ENCODE measurements at places on chromosomes 6 and 20.

DNA sequence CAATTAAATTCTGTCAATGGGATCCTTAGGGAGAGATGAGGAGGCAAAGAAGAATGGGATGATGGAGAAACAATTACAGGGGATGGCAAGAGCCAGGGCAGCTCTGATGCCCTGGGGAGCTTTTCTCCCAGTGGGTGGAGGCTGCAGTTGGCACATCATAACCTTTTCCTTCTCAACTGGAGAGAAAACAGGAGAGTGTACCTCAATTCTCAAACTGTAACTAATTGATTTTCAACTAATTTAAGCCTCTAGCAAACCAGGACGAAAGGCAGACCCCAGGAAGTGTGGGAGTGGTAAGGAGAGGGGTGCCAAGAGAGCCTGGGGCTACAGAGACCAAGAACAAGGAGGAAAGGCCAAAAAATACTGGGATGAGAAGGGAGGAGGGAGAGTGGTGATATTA, 5.7 kb downstream of the BMP5 start:
- peak; percentile 43 for DNase-seq

DNA sequence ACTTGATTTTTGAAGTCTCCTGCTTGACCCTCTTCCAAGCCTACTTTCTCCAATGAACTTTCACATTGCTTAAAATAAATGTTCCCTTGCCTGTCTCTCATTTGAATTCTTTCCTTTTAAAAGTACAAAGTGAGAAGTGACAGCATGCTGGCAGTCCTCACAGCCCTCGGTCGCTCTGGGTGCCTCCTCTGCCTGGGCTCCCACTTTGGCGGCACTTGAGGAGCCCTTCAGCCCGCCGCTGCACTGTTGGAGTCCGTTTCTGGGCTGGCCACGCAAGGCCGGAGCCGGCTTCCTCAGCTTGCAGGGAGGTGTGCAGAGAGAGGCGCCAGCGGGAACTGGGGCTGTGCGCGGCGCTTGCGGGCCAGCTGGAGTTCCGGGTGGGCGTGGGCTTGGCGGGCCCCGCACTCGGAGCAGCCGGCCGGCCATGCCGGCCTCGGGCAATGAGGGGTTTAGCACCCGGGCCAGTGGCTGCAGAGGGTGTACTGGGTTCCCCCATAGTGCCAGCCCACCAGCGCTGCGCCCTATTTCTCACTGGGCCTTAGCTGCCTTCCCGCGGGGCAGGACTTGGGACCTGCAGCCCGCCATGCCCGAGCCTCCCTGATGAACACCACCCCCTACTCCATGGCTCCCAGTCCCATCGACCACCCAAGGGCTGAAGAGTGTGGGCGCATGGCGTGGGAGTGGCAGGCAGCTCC, 31.9 kb downstream of the SERPINB6 start:
- no peak for DNase-seq

GRCh38 chr6:39902136-39902535, 32.1 kb downstream of the MOCS1 start:
- DNase-seq, result no peak

- DNase-seq, result peak; percentile 44
Measured at GRCh38 chr6:27836141-27836782, 75.9 kb downstream of the OR2B2 start.

DNA sequence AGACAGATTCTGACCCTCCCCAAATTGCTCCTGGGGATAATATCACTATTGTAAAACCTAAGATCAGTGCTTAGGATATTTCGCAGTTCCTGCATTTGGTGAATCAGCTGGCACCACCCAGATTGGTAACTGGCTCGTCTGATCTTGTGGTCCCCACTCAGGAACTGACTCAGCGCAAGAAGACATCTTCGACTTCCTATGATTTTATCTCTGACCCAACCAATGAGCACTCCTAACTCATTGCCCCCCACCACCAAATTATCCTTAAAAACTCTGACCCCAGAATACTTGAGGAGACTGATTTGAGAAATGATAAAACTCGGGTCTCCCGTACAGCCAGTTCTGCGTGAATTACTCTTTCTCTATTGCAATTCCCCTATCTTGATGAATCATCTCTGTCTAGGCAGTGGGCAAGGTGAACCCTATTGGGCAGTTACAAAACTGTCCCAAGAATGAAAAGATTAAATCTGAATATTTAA, 55.7 kb upstream of the PRND start:
- DNase-seq, result no peak

DNA sequence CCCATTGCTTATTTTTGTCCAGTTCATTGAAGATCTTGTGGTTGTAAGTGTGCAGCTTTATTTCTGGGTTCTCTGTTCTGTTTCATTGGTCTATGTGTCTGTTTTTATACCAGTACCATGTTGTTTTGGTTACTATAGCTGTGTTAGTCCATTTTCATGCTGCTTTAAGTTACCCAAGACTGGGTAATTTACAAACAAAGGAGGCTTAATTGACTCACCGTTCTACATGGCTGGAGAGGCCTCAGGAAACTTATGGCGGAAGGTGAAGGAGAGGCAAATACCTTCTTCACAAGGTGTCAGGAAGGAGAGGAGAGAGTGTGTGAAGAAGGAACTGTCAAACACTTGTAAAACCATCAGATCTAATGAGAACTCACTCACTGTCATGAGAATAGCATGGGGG, 29.9 kb upstream of the FERMT1 start:
- no peak for DNase-seq

DNA sequence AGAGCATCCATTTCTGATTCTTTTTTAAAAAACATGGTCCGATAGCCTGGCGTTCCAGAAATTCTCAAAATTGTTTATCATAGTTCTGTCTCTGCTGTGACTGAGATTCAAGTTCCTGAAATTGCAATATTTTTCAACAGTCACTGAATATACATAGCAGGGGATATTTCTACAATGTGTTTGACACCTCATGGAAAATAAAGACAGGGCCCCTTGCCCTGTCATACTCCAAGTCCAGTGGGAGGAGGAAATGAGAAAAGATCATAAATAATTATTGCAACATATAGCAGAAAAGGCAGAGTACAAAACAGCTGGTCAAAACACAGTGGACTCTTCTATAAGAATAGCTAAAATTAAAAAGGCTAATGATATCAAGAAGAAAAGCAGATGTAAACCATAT, 234.8 kb upstream of the SPTLC3 start:
- DNase-seq, result no peak

DNA sequence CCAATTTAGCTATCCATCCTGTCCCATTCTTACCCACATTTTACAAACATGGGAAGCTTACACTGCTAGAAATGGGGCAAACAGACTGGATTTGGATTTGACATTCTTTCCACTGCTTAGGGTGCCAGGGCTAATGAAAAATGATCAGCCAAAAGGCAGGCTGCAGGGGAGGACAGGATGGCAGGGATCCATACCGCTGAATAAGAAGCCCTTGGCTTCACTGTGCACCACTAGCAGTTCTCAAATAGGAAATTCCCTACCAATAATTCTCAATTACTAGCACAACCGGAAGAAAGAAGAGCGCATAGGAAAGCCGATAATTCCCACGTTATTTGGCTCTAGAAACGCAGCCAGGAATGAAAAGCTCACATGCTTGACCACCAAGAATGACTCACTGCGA, 73.1 kb downstream of the NDUFAF5 start:
- no peak for DNase-seq

- DNase-seq, result peak; percentile 68
Measured at GRCh38 chr20:23143098-23143497, 57.0 kb upstream of the CD93 start.

DNA sequence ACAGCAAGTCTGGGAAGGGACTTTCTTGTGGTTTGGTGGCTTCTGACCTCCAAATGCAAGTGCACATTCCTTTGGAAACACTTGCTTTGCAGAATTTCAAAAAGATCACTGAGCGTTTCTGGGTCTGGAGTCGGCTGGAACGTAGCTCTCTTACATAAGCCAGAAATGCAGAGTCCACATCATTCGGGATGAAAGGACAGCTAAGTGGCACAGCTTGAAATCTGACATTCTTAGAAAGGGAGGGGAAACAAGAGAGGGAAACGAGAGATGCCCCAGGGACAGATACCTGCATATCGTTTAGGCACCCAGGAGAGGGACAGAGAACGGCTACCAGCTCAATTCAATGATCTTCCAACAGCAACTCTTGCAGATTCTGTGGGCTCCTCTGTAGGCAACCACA, 118.7 kb downstream of the NFATC2 start:
- DNase-seq, result no peak

- no peak for DNase-seq
Measured at GRCh38 chr6:117329926-117330325, 64.6 kb downstream of the VGLL2 start.

GRCh38 chr6:24494821-24495795, at the start of gene ALDH5A1:
Gene ALDH5A1 (plus strand): TSS chr6:24494969. CDS start chr6:24494997, 28 bp downstream.
- peak; percentile 88 for DNase-seq

- peak; percentile 57 for DNase-seq
Measured at GRCh38 chr6:103872678-103873077, 987.0 kb downstream of the HACE1 start.

DNA sequence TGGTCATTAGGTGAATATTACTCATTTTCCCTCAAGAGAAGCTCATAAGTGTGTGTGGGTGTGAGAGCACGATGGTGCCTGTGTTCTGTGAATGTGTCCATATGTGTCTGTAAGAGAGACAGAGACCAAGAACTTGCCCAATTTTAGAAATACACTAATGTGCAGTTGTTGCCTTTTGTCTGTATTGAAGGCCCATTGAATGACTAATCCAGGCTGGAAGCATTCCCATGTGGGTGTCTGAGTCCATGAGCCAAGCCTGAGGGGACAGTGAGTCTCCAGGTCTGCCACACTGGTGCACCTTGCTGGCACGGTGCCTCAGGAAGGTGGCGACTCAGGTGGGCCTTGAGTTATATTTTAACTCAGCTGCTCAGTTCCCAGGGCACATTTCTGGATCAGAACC, 25.5 kb upstream of the ASXL1 start:
- no peak for DNase-seq

- no peak for DNase-seq
Measured at GRCh38 chr6:33251395-33252012, 20.2 kb downstream of the VPS52 start.

DNA sequence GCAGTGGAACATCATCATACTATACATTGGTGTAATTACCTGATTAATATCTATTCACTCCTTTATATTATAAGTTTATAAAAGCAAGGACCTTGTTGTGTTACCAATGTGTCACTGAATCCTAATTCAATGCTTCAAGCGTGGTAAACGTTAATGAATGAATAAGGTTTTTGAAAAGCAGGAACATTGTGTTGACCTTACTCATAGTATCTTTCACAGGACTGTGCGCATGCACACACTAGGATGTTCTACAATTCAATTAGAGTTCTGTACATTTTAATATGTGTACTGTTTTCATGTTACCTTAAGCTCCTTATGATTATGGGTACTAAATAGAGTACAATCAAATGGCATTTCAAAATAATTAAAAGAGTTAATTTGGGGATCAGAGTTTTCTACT, 578.5 kb downstream of the BMP2 start:
- DNase-seq, result no peak

- peak; percentile 87 for DNase-seq
Measured at GRCh38 chr20:37845241-37845681, 57.7 kb upstream of the VSTM2L start.

GRCh38 chr6:159080217-159080976, 35.6 kb upstream of the TAGAP start:
- no peak for DNase-seq

- peak; percentile 26 for DNase-seq
Measured at GRCh38 chr20:6008254-6008653, 45.6 kb downstream of the LRRN4 start.

DNA sequence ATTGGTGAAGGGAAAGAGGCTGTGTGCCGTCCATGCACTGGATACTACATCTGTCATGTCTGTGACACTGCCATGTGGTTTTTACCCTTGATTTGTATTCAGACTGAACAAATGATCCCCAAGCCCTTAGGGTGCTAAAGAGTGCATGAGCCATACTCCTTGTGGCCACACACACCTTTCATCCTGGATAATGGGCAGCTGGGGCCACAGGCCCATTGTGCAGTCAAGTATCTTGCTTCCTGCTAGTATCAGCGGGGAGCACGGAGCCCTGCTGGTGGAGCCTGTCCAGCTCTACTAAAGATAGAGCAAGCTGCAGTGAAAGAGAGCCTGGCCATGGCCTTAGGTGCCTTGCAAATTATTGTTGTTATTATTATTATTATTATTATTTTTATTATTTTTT, 75.1 kb downstream of the SLX4IP start:
- DNase-seq, result peak; percentile 69

DNA sequence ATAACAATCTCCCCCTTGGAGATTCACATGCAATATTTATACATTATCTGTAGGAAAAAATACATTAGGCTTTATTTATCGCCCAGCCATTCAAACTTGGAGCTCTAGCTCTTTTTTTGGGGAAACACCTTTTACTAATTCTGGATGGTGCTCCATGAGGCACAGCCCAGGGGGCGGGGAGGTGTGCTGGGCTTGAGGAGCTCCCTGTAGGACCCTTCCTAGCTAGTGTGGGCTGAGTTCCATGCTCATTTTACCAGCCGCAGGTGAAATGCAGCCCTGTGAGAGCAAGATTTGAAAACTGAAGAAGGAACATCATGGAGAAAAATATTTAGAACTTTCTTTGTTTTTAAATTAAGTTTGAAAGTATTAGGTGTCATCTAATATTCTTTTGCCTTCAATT, 99.6 kb upstream of the POPDC3 start:
- DNase-seq, result no peak

- DNase-seq, result no peak
Measured at GRCh38 chr20:38320221-38320620, 16.3 kb downstream of the BPI start.

- DNase-seq, result no peak
Measured at GRCh38 chr6:43976706-43977403, 150.4 kb downstream of the MRPL14 start.

DNA sequence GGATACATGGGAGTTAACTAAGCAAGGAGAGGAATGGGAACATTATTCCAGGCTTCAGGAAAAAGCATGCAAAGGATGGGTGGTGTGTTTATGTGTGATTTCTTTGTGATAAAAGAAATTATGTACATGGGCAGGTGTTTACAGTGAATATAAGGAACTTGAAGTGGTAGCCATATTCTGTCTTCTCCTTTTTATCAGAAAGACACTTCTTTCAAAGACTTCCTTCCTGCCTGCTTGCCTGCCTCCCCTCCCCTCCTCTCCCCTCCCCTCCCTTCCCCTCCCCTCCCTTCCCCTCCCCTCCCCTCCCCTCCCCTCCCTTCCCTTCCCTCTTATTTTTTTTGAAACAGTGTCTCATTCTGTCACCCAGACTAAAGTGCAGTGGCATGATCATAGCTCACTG, 14.4 kb downstream of the CYB5R4 start:
- DNase-seq, result no peak
